ENCODE measurements at places on chromosomes 16 and 17. TPM values are rescaled to one million over a fixed set of nuclear protein-coding genes. Genes with fewer than 3 reads are reported as not detected.

DNA sequence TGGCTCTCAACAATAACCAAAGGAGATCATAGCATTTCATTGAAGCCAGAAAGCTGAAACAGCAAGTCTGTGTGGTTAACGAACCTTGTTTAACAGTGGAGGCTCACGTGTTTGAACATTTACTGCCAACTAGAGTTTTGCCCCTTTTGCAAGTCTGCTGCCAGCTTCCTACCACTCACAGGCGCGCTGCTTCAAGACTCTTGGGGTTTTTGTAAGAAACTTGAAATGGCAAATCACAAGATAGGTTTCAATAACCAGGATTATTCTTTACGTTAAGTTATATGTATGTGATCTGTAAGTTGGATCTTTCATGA is 1.2 kb downstream of the SNTB2 start:
- H3K4me3 ChIP-seq = peak overlapping the region; percentile 79
- no peak for DNase-seq
- peaks cover 4% of the 10 kb centered on the region for H3K36me3 ChIP-seq
- H3K27me3 ChIP-seq = no peaks in the 10 kb centered on the region
- peak overlapping the region; percentile 78 for H3K27ac ChIP-seq
- peaks cover 48% of the 10 kb centered on the region for H3K4me1 ChIP-seq

- no peaks in the 10 kb centered on the region for H3K4me1 ChIP-seq
- no peak overlapping the region for H3K27ac ChIP-seq
- no peaks in the 10 kb centered on the region for H3K36me3 ChIP-seq
- no peak overlapping the region for H3K4me3 ChIP-seq
- H3K27me3 ChIP-seq = no peaks in the 10 kb centered on the region
Observed at GRCh38 chr16:61813339-61813738, 222.9 kb downstream of the CDH8 start.

DNA sequence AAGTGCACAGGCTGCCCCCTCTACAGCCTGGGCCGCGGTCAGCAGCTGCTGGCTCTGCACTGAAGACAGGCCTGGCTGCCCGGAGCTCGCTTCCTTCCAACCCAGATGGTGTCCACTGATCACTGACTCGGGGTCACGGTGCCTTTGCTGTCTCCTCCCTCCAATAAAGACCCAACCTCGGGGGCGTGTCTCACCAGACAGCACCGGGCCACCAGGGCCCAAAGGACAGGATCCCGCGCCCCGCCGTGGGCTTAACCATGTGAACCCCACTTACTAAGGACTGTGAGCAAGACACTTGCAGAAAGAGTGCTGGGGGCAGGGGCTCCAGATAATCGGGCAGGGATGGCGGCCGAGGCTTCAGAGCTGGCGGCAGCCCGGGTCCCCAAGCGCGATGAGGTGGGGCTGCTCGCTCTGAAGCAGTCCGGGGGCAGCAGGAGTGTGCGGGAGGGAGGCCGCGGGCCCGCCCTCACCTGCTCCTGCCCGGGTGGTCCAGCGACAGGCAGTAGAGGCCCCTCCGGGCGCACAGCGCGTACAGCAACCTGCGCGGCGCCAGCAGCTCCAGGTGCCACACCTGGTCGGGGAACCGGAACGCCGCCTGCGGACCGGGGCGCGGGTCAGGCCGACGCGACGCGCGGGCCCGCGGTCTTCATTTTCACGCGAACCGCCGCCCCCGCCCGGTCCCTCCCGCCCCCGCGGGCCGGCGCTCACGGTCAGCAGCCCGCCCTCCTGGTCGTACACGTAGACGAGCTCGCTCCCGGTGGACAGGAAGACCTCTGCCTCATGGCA is 502 bp downstream of the FAAP100 start:
- H3K27ac ChIP-seq = peak overlapping the region; percentile 65
- H3K4me3 ChIP-seq = peak overlapping the region; percentile 85
- no peaks in the 10 kb centered on the region for H3K27me3 ChIP-seq
- peaks cover 49% of the 10 kb centered on the region for H3K4me1 ChIP-seq
- peak; percentile 87 for DNase-seq

DNA sequence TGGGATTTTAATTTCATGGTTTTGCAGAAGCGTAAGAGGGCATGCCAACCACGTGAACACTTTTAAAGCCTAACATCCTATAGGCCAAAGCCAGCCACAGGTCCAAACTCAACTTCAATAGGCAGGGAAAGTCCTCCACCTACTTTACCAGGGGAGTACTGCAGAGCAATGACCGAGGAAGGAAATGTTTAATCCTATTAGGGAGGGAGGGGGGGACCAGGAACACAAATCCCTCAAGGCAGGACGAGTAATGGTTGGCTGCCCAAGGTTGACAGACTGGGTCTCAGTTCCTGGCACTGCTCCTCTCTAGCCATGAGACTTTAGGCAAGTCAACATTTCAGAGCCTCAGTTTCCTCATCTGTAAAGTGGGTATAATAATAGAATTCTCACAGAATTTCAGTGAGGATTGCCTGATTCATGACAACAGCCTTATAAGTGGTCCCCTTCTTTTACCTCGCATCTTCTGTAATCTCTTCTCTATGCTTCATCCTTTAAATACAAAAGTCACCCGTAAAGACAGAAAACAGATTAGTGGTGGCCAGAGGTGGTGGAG is 315.8 kb downstream of the HAPSTR1 start:
- no peaks in the 10 kb centered on the region for H3K36me3 ChIP-seq
- no peak for DNase-seq
- no peaks in the 10 kb centered on the region for H3K27me3 ChIP-seq
- no peak overlapping the region for H3K4me3 ChIP-seq

- no peaks in the 10 kb centered on the region for H3K36me3 ChIP-seq
- H3K27ac ChIP-seq = no peak overlapping the region
- no peaks in the 10 kb centered on the region for H3K4me1 ChIP-seq
Observed at GRCh38 chr16:10662212-10662611, 32.5 kb downstream of the TEKT5 start.

DNA sequence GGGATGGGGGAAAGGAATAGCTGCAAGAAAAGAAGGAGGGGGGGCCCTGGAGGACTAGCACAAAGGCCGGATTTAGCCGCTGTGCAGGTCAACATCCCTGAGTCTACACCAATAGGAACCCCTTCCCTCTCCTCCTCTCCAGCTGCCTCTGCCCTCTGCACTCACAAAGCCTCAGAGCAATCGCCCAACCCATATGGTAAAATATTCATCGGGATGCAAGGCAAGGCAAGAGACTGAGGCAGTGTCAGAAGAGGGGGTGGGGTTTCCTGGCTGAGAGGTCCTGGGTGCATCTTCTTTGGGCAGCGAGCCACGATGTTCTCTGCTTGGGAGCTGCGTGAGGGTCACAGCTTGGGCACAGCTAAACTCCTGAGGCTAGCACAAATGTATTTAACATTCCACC is 115.5 kb upstream of the NLRP1 start:
- H3K4me1 ChIP-seq = no peaks in the 10 kb centered on the region
- peak; percentile 66 for DNase-seq
- H3K4me3 ChIP-seq = no peak overlapping the region
- no peak overlapping the region for H3K27ac ChIP-seq
- no peaks in the 10 kb centered on the region for H3K36me3 ChIP-seq

DNA sequence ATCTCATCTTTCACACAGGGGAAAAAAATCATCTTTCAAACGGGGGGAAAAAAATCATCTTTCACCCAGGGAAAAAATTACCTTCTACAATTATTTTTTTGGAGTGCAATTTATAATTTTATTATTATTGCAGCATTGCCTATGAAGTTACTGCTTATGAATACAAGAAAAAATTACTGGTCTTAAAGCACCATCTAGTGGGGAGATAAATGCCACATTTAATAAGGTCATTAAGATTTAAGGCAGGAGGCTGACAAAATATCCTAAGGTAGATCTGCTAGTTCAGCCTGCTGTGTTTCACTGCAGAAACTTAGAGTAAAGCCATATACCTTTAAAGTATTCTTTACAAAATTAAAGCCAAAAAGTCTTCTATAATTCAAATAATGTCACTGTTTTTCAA is 13.7 kb downstream of the SHCBP1 start:
- no peaks in the 10 kb centered on the region for H3K27me3 ChIP-seq
- H3K36me3 ChIP-seq = peaks cover 1% of the 10 kb centered on the region
- H3K4me3 ChIP-seq = no peak overlapping the region
- no peak for DNase-seq
- no peaks in the 10 kb centered on the region for H3K4me1 ChIP-seq

VWA3A gene
- total RNA-seq = 0.27 TPM

TBX4 gene
- total RNA-seq = not detected

- peak overlapping the region; percentile 80 for H3K4me3 ChIP-seq
- peaks cover 19% of the 10 kb centered on the region for H3K27me3 ChIP-seq
- H3K36me3 ChIP-seq = peaks cover 9% of the 10 kb centered on the region
- H3K4me1 ChIP-seq = peaks cover 14% of the 10 kb centered on the region
Observed at GRCh38 chr16:1984347-1985225, 593 bp downstream of the GFER start.

GRCh38 chr16:1288813-1289476 is 20.5 kb upstream of the UBE2I start:
- H3K4me3 ChIP-seq = no peak overlapping the region
- no peak overlapping the region for H3K27ac ChIP-seq
- H3K36me3 ChIP-seq = no peaks in the 10 kb centered on the region
- peaks cover 35% of the 10 kb centered on the region for H3K27me3 ChIP-seq
- H3K4me1 ChIP-seq = no peaks in the 10 kb centered on the region

KCNJ2 gene
- total RNA-seq = not detected

KRTAP4-6 gene
- total RNA-seq = not detected

CMTM1 gene
- total RNA-seq = 7.8 TPM

GRCh38 chr17:5183410-5183793 is 8.3 kb downstream of the ZNF594 start:
- no peak overlapping the region for H3K4me3 ChIP-seq
- H3K27ac ChIP-seq = no peak overlapping the region

DNA sequence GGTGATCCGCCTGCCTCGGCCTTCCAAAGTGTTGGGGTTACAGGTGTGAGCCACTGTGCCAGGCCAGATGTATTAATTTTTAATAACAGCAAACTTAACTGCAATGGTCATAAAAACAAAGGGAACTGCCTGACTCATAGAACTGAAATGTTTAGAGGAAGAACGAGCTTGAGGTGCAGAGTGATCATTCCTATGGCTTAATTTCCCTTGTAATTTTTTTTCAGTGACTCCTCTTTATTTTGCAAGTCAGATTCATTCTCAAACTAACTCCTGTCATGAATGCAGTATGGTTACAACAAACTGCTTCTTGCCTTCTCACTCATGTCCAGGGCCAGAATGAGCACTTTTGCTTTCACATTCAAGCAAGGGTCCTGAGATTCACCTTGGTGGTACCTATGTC is 231.3 kb downstream of the HAPSTR1 start:
- no peak for DNase-seq
- H3K4me1 ChIP-seq = no peaks in the 10 kb centered on the region
- H3K27me3 ChIP-seq = no peaks in the 10 kb centered on the region
- no peaks in the 10 kb centered on the region for H3K36me3 ChIP-seq
- H3K27ac ChIP-seq = no peak overlapping the region

- H3K4me1 ChIP-seq = peaks cover 6% of the 10 kb centered on the region
- H3K27ac ChIP-seq = no peak overlapping the region
- peaks cover 39% of the 10 kb centered on the region for H3K36me3 ChIP-seq
- DNase-seq = no peak
- no peak overlapping the region for H3K4me3 ChIP-seq
Observed at GRCh38 chr16:13940397-13940933, 20.5 kb downstream of the ERCC4 start.

PLEKHM1 gene
- 41.0 TPM for total RNA-seq

GRCh38 chr17:64369007-64369893 is 21.4 kb downstream of the PECAM1 start:
- peaks cover 19% of the 10 kb centered on the region for H3K27me3 ChIP-seq
- H3K4me1 ChIP-seq = no peaks in the 10 kb centered on the region
- H3K27ac ChIP-seq = no peak overlapping the region
- H3K4me3 ChIP-seq = no peak overlapping the region

DNA sequence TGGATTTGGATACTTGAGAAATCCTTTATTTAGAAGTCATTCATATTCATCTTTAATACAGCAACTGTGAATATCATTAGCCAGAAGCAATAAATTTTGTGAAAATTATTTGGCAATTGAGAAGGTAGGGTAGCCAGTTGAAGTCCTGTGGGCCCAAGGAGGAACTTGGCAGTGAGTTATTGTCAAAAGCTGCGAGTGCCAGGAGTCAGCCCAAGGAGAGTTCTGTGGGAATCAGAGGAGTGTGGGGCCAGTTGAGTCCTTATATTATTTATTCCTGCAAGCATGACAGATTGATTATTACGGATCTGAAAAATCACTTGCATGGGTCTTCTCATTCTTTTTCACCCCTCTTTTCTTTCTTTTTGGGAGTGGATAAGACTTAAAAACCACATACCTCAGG is 38.3 kb downstream of the PRKCA start:
- H3K36me3 ChIP-seq = no peaks in the 10 kb centered on the region
- H3K27me3 ChIP-seq = no peaks in the 10 kb centered on the region
- H3K4me1 ChIP-seq = peaks cover 44% of the 10 kb centered on the region
- DNase-seq = no peak

DNA sequence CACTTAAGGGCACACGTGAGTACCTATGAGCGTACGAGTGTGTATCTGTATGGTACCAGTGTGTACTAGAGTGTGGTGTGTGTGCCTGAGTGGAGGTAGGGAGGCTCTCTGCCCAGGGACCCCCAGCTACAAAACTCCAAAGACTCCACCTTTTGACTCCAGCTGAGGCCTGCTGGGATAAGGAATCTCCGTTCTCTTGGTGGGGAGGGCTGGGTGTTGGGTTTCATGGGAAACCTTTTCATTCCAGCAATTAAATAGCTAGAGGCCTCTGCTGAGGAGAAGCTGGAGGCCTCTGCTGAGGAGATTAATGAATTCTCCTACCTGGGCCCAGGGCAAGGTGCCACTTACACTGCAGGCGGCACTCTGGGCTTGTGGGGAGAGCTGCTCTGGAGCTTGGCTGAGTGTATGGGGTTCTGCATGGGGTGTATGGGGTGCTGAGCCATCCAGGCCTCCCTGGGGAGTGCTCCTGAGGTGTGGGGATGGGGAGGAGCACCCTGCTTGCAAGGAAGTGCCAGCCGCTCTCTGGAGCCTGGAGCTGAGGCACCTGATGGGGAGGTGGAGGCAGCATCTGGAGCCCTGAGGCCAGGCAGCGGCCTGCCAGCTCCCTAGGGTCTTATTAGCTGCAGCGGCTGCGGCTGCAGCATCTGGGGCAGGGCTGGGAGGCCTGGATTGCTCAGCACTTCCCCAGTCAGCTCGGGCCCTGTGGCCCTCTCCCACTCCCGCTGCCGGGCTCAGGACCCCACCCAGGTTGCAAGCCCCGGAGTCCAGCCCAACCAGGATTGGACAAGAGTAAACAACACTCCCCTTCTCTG is 4.6 kb downstream of the ANKRD13B start:
- H3K27ac ChIP-seq = peak overlapping the region; percentile 47
- no peak overlapping the region for H3K4me3 ChIP-seq
- no peak for DNase-seq
- no peaks in the 10 kb centered on the region for H3K36me3 ChIP-seq

- no peaks in the 10 kb centered on the region for H3K36me3 ChIP-seq
- no peaks in the 10 kb centered on the region for H3K4me1 ChIP-seq
- DNase-seq = no peak
- H3K27ac ChIP-seq = no peak overlapping the region
- peaks cover 6% of the 10 kb centered on the region for H3K27me3 ChIP-seq
- no peak overlapping the region for H3K4me3 ChIP-seq
Observed at GRCh38 chr16:27991876-27992275, 71.6 kb downstream of the GSG1L start.

DNA sequence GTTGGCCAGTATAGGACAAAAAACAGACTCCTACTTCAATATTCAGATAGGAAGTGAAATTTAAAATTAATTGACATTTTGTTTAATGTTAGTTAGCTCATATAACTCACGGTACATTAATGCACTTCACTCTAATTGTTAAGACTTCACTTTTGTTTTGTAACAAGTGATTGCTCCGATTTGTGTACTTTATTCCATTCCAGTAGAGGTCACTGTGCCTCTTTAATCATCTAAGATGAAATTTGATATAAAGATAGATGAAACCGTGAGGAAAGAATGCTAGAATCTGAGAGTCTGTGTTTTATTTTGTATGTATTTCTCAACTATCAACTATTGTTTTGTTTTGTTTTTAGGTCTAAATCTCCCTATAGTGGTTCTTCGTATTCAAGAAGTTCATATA is 29.0 kb downstream of the RBBP6 start:
- H3K4me3 ChIP-seq = no peak overlapping the region
- H3K27me3 ChIP-seq = no peaks in the 10 kb centered on the region
- no peak for DNase-seq
- no peaks in the 10 kb centered on the region for H3K4me1 ChIP-seq
